ENCODE measurements at places on chromosomes 2 and 18.
A peak's percentile ranks its signal among the peaks of the same experiment; 100 is the strongest.

DNA sequence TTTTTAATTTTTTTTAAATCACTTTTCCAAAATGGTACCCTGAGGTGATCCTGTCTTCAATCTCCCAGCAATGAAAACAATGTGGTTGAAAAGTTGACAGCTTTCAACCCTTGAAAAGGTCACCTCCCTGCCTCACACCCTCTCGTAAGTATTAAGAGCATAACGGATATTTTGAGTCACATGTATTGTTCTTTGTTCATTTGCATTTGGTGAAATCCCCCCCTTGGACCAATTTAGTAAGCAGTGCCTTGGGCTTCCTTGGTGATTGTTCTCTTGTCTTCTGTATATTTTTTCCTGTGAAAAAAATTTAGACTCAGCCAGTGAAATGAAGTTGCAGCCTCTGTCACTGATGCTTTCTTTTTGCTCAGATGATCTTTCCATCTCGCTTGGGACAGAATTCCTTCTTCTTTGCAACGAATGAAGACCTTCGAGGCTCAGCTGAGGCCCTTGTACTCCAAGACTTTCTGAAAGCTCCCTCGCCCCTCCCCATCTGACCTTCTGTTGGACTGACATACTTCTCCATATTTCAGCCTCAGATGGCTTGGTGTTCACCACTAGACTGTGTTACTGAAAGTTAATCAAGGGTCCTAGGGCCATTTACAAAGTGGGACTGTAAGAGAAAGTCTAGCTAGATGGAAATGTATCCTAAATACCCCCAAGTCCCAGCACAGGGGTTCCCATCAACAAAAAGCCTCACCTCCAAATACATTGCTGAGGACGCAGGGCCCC, 158.4 kb downstream of the BCL2 start:
- DNase-seq: no peak

DNA sequence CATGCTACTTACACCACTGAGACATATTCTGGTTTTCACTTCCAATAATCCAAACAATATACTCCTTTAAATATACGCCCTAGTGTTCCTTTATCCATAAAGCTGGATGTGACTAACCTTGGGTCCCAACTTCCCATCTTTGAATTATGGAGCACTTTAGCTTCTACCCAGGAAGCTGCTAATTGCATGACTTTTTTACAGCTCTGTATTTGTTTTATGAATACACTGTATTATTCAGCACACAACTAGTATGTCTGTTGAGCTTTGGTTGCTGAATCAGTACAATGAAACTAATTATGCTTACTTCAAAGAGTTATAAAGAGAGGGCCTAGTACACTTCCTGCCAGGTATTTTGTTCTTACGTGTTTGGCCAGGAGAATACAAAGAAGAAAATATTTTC, 118.5 kb downstream of the BAZ2B start:
- DNase-seq: no peak

GRCh38 chr2:9178110-9178903, 28.3 kb upstream of the ASAP2 start:
- DNase-seq: peak; percentile 39

DNA sequence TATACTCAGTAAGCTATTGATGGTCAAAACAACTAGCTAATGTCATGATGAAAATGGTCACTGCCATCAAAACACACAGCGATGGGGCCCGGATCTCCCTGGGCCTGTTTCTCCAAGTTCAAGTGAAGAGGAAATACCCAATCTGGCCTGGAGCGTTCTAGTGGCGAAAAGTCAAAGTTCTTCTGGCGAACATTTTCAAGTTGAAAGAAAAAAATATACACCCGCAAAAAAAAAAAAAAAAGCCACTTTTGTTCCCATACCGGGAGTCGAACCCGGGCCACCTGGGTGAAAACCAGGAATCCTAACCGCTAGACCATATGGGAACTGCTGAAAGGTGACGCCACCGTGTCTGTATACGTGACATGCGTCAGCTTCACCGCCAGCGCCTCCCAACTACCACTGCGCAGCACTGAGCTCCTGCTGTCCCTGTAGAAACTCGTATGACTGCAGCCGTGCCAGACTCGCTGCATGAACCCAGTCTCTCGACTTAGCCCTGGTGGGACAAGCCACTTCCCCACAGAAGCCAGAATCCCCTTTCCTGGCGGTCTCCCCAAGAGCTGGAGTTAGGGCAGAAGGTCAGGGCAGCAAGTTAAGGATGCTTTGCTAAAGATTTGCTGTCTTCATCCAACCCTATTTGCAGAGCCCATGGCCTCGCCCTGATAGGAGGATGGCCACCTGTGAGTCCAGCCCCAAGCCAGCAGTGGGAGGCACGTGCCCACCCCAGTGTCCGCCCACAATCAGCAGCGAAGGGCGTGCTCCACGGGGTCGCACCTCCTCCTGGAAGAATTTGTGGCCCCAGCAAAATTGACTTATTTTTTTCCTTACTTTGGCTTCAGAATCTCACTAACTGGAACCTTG, 5.6 kb upstream of the IMP4 start:
- DNase-seq: peak; percentile 79

DNA sequence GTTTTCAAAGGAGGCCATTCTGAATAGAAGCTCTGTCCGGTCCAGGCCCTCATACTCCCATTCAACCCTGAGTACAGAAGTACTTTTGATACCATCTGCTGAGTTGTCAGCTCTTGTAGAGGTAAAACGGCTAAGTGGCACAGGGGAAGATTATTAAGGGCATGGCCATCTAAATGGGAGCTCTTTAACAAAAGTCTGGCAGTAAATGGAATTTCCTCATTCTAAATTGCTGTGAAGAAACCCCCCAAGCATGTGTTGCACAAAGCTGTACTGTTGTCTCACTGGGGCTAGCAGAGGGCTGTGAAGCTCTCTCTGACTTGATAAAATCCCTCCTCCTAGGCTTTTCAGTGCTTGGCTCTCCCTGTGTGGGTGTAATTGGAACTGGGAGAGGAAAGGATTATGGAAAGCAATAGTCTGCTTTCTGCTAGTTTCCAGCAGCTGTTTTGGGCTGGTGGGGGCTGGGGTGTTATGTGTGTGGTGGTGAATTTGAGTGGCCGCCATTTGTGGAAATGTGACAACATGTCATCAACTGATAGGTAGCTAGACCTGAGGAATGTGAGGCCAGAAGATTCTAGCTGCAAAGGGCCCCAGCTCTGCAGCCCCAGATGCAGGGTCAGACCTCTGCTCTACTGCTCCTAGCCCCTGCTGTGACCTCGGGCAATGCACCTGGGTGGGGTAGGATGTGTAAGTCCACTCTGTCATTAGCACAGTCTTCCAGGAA, 65.1 kb downstream of the MAP4K4 start:
- no peak for DNase-seq

DNA sequence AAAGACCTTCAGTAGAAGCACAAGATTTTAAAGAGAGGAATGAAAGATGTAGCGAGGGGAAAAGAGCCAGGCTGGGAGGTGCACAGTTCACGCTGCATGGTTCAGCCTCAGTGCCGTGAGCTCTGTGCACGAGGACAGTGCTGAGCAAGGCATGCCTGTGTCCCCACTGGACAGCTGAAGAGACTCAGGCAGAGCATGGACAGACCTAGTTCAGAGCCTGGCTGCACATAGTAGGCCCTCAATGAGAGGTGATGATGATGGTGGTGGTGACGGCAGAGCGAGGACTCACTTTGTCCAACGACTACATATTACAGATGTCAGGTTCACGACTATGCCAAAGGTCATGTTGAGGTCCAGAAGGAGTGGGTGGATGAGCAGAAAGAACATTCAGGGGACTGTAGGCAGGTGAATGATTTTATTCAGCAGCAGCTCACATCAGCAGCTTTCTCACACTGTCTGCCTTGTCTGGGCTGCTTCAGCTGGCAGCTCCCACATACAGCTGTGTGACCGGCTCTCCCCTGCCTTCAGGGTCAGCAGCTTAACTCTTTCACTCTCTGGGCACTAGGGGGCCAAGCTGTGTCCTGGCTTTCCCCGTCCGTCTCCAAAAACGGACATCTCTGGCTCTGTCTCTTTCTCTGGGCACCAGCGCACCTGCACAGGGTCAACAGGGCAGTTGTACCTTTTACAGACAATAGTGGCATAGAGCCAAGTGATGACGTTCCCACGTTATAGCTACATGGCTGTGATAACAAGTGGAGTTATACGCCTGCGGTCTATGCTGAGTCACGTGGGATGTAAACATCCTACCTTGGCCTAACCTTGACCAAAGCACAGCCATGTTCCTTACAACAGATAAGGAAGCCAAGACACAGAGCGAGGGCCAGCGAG, 128.8 kb upstream of the MSH6 start:
- peak; percentile 8 for DNase-seq

GRCh38 chr2:85577063-85577385, 362 bp upstream of the VAMP8 start:
- DNase-seq: no peak

- DNase-seq: no peak
Measured at GRCh38 chr18:60067426-60068210, 167.8 kb downstream of the PMAIP1 start.

GRCh38 chr2:17877811-17878280, 621 bp upstream of the KCNS3 start:
- no peak for DNase-seq

GRCh38 chr2:18336975-18337374, 223.5 kb downstream of the RDH14 start:
- DNase-seq: peak; percentile 22

DNA sequence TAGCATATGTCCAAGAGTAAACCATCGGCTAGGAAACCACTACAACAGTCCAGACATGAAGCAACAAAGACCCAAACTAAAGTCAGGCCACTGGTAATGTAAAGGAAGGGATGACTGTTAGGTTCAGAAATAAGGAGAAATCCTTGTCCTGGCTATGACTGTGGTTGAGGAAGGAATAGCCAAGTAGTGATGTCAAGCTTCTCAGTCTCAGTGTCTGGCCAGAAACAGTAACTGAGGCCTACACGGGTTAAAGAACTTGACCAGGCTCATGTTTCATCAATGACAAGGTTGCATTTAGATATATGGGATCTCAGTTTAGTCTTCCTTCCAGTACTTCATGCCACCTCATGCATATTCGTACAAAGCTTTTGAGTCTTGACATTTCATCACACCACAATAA, 162.0 kb downstream of the ETAA1 start:
- DNase-seq: no peak

DNA sequence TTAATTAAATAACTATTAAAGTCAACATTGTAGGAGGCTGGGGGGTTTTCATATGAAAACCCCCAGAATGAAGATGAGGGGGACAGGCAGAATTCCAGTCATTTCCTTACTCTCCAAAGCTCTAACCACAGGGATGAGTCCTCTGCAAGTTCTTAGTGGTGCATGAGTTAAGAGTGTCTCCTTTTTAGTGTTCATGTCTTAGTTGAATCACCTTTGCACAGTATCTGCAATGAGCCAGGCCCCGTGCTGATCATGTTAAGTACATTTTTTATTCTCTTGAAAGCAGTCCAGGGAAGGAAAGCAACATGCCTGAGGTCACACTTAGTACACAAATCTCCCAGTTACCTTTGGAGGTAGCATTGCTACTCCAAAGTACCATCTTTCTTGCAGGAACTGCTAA, 25.7 kb upstream of the MSGN1 start:
- no peak for DNase-seq

DNA sequence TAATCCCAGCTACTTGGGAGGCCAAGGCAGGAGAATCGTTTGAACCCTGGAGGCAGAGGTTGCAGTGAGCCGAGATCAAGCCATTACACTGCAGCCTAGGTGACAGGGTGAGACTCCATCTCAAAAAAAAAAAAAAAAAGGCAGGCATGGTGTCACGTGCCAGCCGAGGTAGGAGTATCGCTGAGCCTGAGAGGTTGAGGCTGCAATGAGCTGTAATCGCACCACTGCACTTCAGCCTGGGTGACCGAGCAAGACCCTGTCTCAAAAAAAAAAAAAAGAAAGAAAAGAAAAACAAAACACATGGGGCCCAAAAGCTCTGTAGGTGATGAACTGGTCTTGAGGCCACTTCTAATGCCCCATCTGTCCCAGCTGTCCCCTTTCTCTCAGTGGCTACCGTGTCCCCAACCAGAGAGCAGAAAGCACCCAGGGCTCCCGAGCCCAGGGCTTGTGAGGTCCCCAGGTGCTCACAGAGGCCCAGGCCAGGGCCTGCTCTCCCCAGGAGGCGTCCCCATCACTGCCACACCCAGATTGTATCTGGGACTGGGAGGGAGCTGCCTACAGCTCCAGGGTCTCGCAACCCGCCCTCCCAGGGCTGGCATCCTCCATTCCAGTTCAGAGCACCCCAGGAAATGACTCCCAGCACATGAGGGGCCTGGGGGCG, 8.5 kb downstream of the KLHL30 start:
- no peak for DNase-seq

DNA sequence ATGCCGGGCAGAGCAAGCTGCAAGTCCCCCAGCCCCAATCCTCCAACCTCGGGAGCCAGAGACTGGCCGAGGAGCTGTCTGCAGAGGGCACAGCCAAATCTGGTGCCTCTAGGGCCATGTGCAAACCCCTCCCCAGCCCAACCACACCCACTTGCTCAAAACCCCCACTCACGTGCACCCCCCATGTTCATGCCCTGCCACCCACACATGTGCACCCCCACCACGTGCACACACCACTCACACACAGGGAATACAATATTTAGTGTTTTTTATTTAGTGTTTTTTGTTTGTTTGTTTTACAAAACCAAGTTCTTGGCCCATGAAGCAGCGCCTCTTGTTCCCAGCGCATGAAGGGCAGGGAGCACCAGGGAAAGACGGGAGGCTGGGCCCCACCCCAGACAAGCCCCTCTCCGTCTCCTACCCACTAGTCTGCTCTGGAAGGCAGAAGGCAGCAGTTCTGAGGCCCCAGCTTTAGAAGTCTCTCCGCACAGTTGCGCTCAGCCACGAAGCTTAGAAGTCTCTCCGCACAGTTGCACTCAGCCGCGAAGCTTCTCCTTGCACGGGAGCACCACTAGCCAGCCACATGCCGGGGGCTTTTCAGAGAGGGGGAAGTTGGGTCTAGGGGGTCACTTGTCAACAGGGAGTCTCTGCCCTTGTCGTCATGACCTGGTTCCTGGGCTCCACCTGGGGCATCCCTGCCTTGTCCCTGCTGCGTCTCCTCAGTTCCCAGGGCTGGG, 276.1 kb upstream of the HDAC4 start:
- no peak for DNase-seq

- no peak for DNase-seq
Measured at GRCh38 chr2:31324016-31324633, 90.2 kb downstream of the EHD3 start.

- no peak for DNase-seq
Measured at GRCh38 chr18:70450426-70451253, 161.8 kb downstream of the SOCS6 start.

- DNase-seq: no peak
Measured at GRCh38 chr2:133526530-133527300, 41.5 kb downstream of the NCKAP5 start.

DNA sequence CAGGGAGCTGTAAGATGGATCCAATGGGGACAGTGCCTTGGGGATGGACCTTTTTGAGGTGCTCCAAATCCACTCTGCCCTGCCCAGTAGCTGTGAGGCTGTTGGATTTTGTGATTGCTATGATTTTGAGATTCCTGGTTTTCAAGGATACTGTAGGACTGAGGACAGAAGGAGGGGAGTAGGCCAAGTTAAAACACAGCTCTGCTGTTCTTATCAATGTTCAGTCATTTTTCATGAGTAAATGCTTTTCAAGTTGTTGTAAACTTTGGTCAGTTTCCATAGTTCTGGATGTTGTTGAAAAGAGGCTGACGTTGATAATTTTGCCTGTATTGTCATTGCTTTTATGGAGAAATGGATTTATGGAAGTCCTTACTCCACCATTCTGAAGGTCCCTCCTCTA, 361.2 kb downstream of the ZNF516 start:
- DNase-seq: no peak
